Fibroblast of lung (primary cell): ENCODE measurements at places on chromosomes 4 and X. TPM values are rescaled to one million over a fixed set of nuclear protein-coding genes. Genes with fewer than 3 reads are reported as not detected.

GRCh38 chr4:161920304-161921052, 243.3 kb downstream of the FSTL5 start:
- no peaks in the 10 kb centered on the region for H3K4me1 ChIP-seq
- no peaks in the 10 kb centered on the region for H3K36me3 ChIP-seq
- no peak overlapping the region for H3K4me3 ChIP-seq
- DNase-seq = no peak
- no peak overlapping the region for H3K27ac ChIP-seq

DNA sequence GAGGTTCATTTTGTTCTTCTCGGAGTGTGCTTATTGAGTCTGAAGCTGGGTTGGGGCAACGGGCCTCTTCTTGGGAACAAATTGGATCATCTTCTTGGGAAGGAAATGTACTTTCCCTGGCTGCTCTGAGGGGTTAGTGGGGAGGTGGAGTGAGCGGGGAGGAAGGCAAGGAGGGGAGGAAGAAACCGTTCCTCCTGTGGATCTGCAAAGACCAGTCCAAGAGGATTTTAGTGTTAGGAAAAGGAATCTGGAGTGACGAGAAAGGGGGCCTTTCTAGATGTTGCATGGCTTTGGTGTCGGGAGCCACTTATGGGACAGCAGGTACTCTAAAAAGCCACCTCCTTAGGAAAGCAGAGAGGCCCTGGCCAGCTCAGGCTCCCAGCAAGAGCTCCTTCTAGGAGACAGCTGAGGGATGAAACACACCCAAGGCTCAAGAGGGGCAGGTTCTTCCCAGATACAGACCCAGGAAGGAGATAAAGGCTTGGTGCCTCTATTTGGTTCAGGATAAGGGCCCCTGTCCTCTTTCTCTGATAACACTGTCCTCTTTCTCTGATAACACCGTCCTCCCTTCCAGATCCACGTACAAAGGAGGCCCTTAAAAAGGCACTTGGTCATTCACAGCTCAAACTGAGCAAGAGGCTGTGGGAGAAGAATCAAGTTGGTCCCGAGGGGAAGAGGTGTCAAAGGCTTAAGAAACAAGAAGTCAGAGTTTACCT, 451 bp downstream of the SOD3 start:
- no peak for DNase-seq
- H3K4me3 ChIP-seq = peak overlapping the region; percentile 0
- H3K27ac ChIP-seq = peak overlapping the region; percentile 77
- no peaks in the 10 kb centered on the region for H3K27me3 ChIP-seq
- H3K4me1 ChIP-seq = peaks cover 9% of the 10 kb centered on the region

GRCh38 chr4:109041463-109042360, 260.7 kb downstream of the COL25A1 start:
- DNase-seq = peak; percentile 84
- H3K4me3 ChIP-seq = no peak overlapping the region
- no peaks in the 10 kb centered on the region for H3K27me3 ChIP-seq
- H3K4me1 ChIP-seq = no peaks in the 10 kb centered on the region

DNA sequence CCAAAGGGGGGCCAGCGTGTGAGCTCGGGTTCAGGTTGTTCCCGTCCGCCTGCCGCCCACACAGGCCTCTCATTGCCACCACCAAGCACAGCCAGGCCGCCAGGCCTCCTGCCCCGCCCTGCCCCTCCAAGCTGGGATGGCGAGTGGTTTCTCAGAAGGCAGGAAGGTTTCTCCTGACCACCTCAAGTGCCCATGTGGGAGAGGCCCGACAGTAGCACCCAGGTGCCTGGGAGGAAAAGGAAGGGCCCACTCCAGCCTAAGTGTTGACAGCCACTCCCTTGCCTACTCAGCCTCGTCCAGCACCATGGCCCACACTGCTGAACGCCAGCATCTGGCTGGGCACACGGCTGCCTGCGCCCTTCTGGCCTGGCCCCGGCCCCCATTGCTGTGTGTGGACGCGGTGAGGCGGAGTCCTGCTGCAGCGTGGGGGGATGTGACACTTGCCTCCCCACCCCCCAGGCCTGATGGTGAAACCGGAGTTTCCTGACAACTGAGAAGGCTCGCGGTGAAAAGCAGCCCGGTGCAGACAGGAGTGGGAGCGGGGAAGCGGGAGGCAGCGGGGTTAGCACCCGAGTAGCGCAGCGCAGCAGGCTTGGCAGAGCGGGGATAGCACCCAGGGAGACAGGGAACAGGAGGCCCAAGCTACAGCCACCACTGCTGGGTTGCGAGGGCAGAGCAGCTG, 19.2 kb downstream of the FLNA start:
- H3K27ac ChIP-seq = no peak overlapping the region
- no peak for DNase-seq
- H3K4me3 ChIP-seq = no peak overlapping the region
- peaks cover 77% of the 10 kb centered on the region for H3K36me3 ChIP-seq

DNA sequence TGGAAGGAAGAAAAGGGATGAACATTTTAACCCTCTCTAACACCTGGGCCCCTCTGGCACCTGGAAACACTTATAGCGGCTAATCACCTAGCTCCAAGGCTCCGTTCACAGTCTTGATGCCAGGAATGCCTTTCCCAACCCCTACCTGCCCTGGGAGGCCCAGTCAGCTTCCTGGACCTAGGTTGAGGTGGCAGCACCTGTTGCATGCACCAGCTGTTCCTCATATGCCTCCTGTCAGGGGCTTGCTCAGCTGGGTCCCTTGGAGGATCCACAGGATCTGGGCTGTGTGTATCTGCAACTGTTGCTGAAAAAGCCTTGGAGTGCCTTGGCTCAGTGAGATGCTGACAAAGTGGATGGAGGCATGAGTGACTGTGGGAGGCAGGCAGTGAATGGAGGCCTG, 4.4 kb downstream of the CFP start:
- no peak for DNase-seq
- peaks cover 3% of the 10 kb centered on the region for H3K4me1 ChIP-seq
- H3K27ac ChIP-seq = no peak overlapping the region
- no peak overlapping the region for H3K4me3 ChIP-seq
- H3K36me3 ChIP-seq = no peaks in the 10 kb centered on the region

DNA sequence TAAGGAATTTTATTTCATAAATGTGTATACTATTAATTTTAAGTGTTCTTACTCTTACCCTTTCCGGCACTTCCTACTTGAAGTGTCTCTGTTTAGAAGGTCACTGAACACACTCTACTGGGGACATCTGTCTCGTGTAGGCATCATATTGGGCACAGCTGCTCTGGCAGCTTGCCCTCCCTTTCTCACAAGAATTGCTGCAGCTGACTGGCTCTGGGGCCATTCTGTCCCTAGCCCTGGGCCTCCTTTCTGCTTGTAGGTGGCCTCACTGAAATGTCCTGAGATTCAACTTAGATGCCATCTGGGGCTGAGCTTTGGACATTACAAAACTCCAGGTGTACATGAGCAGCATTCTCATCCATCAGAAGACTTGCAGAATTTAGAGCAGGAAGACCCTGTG, 49.6 kb downstream of the SMAD1 start:
- H3K4me1 ChIP-seq = no peaks in the 10 kb centered on the region
- no peak overlapping the region for H3K4me3 ChIP-seq
- no peaks in the 10 kb centered on the region for H3K36me3 ChIP-seq
- DNase-seq = no peak

DNA sequence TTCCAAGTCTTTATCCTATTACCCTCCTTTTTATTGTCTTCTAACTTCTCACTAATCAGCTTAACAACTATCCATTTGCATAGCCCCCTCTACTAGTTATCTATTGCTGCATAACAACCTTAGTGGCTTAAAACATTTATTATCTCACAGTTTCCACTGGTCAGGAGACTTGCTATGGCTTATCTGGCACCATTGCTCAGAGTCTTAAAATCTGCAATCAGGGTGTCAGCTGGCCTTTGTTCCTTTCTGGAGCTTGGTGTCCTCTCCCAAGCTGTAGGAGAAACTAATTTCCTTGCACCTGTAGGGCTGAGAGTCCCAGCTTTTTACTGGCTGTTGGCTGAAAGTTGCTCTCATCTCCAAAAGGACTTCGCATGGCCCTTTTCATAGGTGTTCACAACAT, 137.0 kb upstream of the SMIM31 start:
- H3K27ac ChIP-seq = no peak overlapping the region
- DNase-seq = no peak
- no peaks in the 10 kb centered on the region for H3K27me3 ChIP-seq
- H3K4me1 ChIP-seq = no peaks in the 10 kb centered on the region

DNA sequence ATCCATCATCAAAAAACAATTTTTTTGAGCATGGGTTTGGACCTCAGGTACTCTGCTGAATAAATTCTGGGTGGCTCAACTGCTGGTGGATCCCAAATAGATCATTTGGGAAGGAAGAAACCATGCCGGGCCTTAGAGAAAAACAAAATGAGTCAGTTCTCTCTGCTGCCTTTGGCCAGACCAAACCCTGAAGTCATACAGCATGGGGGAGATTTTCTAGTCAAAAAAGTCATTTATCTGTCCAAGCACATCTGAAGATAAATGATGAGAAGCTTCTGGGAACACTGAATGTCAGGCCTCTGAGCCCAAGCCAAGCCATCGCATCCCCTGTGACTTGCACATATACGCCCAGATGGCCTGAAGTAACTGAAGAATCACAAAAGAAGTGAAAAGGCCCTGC, 261.4 kb downstream of the DHX15 start:
- no peak for DNase-seq
- no peak overlapping the region for H3K27ac ChIP-seq
- H3K4me3 ChIP-seq = no peak overlapping the region
- no peaks in the 10 kb centered on the region for H3K36me3 ChIP-seq
- H3K4me1 ChIP-seq = no peaks in the 10 kb centered on the region
- no peaks in the 10 kb centered on the region for H3K27me3 ChIP-seq

- peaks cover 13% of the 10 kb centered on the region for H3K4me1 ChIP-seq
- no peak overlapping the region for H3K27ac ChIP-seq
Observed at GRCh38 chr4:47535567-47536147, 50.6 kb downstream of the ATP10D start.

DNA sequence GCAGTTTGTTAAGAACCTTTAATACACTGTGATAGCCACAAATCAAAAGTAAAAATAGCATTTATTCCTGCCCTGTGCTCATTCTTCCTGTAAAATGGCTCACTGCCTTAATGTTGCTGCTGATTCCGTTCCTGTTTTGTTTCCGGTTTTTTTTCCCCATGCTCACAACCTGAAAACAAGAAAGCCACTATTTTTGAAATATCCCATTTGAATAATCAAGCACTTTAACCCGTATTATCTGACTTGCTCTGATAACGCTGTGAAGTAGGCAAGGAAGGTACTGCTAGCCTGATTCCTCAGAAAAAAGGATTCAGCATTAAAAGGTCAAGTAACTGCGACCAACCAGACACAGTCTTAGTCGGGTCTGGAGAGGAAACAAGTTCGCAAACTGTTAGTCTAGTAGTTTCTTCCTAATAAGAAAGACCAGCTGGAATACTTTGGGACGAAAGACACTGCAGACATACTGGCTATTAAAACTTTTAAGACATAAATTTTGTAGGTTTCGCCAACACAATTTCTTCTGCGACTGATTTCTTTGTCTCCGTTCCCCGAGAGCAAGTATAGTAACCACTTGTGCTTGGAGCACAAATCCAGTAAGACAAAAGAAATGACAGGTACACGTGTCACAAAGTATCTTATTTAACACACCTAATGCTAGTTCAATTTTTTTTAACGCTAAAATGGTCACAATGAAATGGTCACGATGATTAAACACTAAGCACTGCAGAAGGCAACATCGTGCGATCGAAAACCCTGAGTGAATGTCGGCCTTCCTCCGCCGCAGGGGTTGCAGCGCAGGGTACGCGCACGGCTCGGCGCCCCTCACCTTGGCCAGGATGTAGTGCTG, 802 bp downstream of the COX18 start:
- peak overlapping the region; percentile 91 for H3K27ac ChIP-seq
- peak overlapping the region; percentile 89 for H3K4me3 ChIP-seq
- no peaks in the 10 kb centered on the region for H3K36me3 ChIP-seq
- H3K4me1 ChIP-seq = no peaks in the 10 kb centered on the region
- no peaks in the 10 kb centered on the region for H3K27me3 ChIP-seq
- peak; percentile 39 for DNase-seq

DNA sequence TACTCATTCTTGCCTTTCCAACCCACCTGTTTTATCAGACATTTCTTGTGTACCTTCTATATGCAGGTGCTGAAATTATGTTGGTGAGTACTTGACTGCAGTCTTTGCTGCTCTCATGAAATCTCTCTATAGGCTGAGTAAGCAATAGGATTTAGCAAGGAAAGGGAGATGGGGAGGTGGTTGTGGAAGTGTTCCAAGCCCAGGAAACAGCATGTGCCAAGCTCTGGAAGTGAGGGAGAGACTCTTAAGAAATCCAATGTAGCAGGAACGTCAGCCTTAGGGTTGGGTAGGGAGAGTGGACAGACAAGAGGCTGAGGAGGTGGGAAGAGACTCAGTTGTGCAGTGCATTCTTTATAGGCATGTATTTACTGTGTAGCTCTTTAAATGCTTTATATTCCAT, 5.6 kb downstream of the SEPTIN11 start:
- peaks cover 25% of the 10 kb centered on the region for H3K4me1 ChIP-seq
- H3K27me3 ChIP-seq = no peaks in the 10 kb centered on the region
- H3K36me3 ChIP-seq = peaks cover 5% of the 10 kb centered on the region
- no peak overlapping the region for H3K27ac ChIP-seq

GRCh38 chr4:688854-689681, at the start of gene SLC49A3:
SLC49A3 (minus strand) TSS chr4:689151; CDS start chr4:689127, 24 bp downstream.
- no peaks in the 10 kb centered on the region for H3K36me3 ChIP-seq
- no peak within 1 kb of the TSS for H3K4me3 ChIP-seq
- no peak for DNase-seq
- H3K27me3 ChIP-seq = no peaks in the 10 kb centered on the region
- peak within 1 kb of the TSS; percentile 25 for H3K27ac ChIP-seq
- peaks cover 8% of the 10 kb centered on the region for H3K4me1 ChIP-seq

GRCh38 chrX:71292669-71293365, 8.7 kb upstream of the ITGB1BP2 start:
- H3K4me1 ChIP-seq = peaks cover 3% of the 10 kb centered on the region
- peak; percentile 33 for DNase-seq
- H3K27me3 ChIP-seq = no peaks in the 10 kb centered on the region
- no peak overlapping the region for H3K27ac ChIP-seq

The MSMO1 gene
- polyA plus RNA-seq = 191 and 328 TPM in 2 replicates

The TEC gene
- 0.79 and 0.99 TPM in 2 replicates for polyA plus RNA-seq

The PPP4R3C gene
- polyA plus RNA-seq = not detected in 2 replicates

The CENPVL2 gene
- not detected in 2 replicates for polyA plus RNA-seq

The RRAGB gene
- 19.2 and 36.5 TPM in 2 replicates for polyA plus RNA-seq

The MID1 gene
- 27.3 and 27.7 TPM in 2 replicates for polyA plus RNA-seq
